Fibroblast of the aortic adventitia (primary cell): ENCODE measurements at places on chromosomes 2 and 18. TPM values are rescaled to one million over a fixed set of nuclear protein-coding genes. Genes with fewer than 3 reads are reported as not detected.
A peak's percentile ranks its signal among the peaks of the same experiment; 100 is the strongest.

Gene TUBB8B
- total RNA-seq = not detected in 2 replicates

- no peak for DNase-seq
Observed at GRCh38 chr2:10720947-10721395, 459 bp upstream of the ATP6V1C2 start.

Gene CXCR4
- total RNA-seq = 0.27 and 1.2 TPM in 2 replicates

- DNase-seq = peak; percentile 34
Observed at GRCh38 chr2:223306371-223306770, 254.4 kb downstream of the KCNE4 start.

GRCh38 chr2:198168651-198169050 is 364.3 kb downstream of the PLCL1 start:
- DNase-seq = peak; percentile 9

DNA sequence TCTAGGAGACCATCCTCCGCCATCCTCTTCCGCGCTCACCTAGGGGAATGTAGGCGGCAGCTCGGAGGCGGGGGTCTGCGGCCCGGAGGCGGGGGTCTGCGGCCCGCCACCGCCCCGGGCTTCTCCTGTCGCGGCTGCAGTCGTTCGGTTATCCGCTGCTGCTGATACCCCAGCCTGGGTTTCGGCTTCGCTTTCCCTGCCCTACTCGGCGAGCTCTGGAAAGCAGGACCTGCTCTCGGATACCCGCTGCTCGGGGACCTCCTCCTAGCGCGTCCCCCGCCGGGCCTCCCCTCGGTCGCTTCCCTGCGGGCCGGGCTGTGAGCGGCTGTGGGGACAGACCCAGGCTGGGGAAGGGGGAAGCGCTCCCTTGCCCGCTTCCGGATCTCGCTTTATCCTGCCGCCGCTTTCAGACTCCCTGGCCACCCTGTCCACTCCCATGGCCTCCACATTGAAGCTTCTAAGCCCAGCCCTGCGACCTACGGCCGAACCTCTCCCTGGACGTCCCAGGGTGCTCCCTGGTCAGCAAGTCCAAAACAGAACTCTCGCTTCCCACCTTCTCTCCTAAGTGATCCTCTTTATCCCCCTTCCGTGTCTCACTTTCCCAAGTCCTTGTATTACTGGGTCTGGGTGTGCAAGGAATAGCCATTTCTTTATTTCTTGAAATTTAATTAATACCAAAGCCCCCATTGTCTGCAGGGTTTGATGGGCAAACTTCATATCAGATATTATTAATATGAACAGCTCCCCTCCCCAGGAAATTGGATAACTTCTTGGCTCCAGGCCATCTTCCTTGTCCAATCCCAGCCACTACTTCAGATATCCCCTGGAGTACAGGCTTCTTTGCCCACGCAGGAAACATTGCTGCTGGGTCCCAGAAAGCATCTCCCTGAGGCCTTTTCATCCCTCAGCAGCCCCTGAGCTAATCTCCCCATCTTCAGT is 769 bp downstream of the FKBP1B start:
- peak; percentile 14 for DNase-seq

DNA sequence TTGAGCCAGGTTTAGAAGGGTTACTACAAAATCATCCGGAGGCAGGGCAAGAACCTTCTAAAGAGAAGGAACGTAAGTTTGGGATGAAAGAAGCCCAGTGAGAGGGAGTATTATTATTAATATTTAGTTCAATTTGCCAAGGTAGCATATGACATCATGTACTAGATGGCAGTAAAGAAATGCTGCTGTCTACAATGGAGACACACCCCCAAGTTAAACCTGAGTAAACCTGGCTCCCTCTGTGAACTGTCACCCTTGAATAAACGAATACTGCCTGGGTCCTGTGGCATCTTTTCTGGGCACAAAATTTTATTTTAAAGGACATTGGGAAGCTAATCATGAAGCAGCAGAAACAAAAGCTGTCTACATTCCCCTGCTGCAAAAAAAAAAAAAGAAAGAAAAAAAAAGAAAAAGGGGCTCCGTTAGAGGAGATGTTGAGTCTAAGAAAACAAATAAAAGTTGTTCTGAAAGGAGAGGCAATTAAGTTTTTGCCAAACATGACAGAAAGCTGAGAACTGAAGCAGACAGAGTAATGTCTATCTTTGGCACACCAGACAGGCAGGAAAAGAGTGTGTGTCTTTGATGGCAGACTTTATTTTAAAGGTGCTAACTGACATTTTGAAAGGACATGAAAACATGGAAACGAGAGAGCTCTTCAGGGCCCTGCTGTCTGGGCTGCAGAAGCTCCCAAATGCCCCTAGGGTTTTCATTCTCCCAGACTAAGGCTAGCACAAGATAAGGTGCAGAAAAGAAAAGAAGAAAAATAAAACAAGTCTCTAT is 557.7 kb upstream of the CHAC2 start:
- no peak for DNase-seq
